ENCODE measurements at places on chromosomes 1 and 21. TPM values are rescaled to one million over a fixed set of nuclear protein-coding genes. Genes with fewer than 3 reads are reported as not detected.

DNA sequence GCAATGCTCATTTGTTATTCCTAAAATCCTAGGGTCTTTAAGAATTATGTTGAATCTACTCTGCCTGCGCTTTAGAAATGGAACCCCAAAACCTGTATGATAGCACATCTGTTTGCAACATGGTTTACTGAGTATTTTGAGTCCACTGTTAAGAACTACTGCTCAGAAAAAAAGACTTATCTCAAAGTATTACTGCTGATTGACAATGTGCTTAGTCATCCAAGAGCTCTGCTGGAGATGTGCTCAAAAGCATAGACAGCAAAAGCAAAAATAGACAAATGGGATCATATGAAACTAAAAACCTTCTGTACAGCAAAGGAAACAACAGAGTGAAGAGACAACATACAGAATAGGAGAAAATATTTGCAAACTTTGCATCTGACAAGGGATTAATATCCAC is 107.0 kb downstream of the CTH start:
- no peak for DNase-seq

GRCh38 chr1:96721416-96722160 is at the start of gene PTBP2:
Gene PTBP2, plus strand, starts transcription at chr1:96721784. Its CDS starts 81 bp downstream, at chr1:96721865.
- DNase-seq = peak; percentile 73

GRCh38 chr1:228394571-228395394 is 11.9 kb downstream of the TRIM11 start:
- no peak for DNase-seq

GRCh38 chr1:170145061-170145460 is 698 bp upstream of the NTMT2 start:
- no peak for DNase-seq

GRCh38 chr1:158992787-158993312 is 16.9 kb upstream of the IFI16 start:
- DNase-seq = no peak

GRCh38 chr21:14541841-14542490 is 4.1 kb downstream of the SAMSN1 start:
- DNase-seq = no peak

DNA sequence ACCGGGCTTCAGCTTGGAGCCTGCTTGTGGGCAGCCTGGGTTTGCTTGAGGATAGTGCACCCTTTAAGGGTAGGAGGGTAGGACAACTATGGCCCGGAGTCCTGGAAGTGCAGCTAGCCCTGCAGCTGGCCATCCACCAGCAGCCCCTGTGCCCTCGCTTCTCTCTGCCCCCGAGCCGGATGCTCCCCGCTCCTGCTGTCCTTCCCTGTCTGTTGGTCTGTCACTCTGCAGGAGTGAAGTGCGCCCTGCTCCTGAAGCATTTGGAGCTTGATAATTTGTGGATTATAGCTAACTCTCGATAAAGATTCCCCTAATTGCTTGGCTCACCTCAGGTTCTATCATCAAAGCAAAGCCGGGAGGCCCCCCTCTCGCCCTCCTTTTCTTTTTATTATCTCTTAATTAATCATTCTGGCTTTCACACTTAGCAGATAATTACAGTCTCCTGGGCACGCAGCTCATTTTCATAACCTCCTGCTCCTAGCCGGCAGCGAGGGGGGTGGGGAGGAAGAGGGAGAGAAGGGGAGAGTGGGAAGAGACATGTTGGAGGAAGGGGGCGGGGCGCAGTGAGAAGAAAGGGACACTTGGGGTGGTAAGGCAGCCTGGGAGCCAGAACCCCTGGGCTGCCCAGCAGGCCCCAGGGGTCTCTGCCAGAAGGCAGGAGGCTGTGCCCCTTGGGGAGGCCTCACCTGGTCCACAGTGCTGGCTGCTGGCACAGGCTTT is 14.4 kb downstream of the KIRREL1 start:
- DNase-seq = no peak

GRCh38 chr1:185846672-185847444 is 112.7 kb downstream of the HMCN1 start:
- no peak for DNase-seq

- no peak for DNase-seq
Observed at GRCh38 chr1:230094746-230095145, 27.7 kb downstream of the GALNT2 start.

DNA sequence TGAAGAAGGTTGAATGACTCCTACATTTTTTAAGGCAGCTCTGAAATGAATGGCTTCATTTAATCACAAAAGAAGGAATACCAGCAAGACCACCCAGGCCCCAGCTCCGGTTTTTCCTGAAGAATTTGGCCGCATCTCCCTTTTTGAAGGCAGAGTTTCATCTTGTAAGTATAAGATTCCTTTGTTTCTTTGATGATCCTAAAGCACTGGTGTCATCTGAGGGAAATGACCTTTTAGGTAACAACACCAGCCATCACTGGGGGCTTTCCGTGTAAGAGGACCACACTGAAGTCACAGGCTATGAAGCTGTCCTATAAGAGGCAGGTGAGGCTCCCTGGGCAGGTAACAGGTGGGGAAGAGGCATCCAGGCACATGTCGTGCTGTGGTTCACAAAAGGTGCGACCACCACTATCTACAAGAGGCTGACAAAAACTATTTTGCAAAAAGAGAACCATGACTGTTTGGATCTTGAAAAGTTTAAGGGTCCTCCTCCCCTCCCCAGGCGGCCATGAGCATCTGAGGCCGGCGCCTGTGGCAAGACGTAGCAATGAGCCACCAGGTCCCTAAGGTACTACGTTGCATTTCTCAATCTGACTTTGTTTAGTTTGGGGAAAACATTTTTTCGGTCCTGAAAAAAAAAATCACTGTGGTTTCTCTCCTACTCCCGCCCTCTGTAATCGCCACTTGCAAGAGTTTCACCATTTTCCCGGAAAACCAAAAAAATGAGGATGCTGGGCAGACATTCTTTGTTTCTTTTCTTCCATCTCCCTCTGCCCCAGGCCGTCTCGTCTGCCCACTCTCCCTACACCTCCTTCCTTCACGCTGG is 46.3 kb upstream of the IRF2BP2 start:
- DNase-seq = no peak

The SHISAL2A gene
- not detected for total RNA-seq

The OLIG1 gene
- total RNA-seq = not detected

The ZNHIT6 gene
- total RNA-seq = 3.7 TPM

The PLA2G2F gene
- 0.41 TPM for total RNA-seq

The SPRR1A gene
- total RNA-seq = not detected

The CGN gene
- 23.5 TPM for total RNA-seq

All from HT-29 (cell line).